ENCODE measurements at places on chromosomes 6 and 20.

- no peak for DNase-seq
These were observed 717 bp downstream of the CSNK2A1 start for GRCh38 chr20:542777-543368.

DNA sequence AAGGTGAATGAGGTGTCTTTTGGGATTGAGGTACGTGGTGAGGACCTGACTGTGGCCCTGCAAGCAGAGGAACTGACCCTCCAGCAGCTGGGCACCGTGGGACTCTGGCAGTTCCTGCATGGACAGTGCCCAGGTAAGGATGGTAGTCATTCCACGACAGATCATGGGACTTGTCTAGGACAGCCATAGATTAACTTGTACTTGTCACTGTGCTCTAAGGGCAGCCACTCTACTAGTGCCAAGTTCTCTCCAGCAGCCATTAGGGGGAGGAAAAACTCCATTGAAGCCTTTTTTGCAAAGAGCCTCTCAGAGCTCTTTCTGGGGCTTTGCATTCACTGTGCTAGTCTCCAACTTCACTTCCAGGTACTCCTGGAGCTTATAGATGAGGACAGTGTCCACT, 20.4 kb downstream of the TAF11 start:
- no peak for DNase-seq

DNA sequence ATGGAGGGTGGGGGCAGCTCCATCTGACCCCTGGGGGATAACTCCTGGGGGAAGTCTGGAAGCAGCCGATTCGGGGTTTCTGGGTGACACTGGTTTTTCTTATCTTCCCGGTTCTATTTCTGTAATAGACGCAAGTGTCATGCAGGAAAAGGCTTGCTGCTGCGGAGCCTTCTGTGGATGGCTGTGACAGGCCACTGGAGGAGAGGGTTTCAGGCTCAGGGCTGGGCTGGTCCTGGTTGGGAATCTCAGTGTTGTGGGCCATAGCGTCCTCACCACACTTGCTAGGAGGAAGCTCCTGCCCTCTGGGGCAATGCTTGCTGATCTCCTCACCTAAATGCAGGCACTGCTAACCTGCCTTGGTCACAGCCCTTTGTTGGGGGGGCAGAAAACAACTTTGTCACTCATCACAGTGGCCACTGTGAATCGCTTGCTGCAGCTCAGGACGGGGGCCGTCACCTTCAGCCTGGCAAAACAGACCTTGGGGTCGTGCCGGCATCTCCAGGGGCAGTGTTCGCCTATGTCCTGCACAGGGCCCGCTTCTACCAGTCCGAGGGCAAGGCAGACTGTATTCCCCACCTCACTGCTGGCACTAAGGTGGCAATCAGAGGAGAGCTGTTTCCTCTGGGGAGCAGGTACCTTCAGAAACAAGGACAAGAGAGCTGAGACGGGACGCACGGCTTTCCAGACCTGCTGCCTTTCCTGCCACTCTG, 4.4 kb upstream of the TUBB1 start:
- DNase-seq: no peak

DNA sequence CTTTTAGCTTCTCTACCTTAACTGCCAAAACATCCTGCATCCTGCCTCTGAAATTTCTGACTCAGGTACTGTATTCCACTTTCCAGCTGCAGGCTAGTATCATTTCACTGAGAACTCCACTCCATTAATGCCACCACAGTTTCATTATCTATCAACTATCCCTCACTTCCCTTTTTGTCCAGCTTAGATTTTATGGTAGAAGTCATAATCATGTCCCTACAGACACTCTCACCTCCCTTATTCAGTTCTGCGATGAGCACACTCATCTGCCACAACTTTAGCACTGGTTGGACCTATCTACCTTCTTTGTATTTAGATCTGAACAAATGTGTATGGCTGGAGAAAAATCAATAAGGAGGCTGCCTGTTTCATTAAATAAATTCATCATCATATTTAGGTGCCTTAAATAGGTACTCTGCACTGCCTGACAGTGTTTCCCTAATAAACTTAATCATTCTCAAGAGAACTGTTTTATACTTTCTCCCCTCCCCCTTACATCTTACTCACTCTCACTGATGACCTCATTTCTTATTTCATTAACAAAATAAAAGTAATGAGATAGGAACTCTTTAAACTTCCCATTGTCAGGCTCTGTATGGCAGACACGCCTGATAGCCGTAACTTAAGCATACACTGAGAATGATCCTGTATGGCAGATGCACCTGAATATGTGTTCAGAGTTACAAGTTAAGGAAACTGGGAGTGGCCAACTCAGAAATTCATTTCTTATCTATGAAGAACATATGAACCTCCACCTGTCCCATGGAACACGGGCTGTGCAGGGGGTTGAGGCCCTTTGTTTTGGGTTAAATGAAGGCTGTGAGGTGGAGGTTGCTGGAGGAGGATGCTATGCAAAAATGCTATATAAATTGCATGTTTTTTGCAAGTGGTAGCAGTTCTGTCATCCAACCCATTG, 95.3 kb upstream of the MAN1A1 start:
- DNase-seq: no peak

- DNase-seq: no peak
These were observed 202.8 kb downstream of the TAF4 start for GRCh38 chr20:61862881-61863280.

- DNase-seq: peak; percentile 16
These were observed 406.3 kb upstream of the RUNX2 start for GRCh38 chr6:44921798-44922197.

DNA sequence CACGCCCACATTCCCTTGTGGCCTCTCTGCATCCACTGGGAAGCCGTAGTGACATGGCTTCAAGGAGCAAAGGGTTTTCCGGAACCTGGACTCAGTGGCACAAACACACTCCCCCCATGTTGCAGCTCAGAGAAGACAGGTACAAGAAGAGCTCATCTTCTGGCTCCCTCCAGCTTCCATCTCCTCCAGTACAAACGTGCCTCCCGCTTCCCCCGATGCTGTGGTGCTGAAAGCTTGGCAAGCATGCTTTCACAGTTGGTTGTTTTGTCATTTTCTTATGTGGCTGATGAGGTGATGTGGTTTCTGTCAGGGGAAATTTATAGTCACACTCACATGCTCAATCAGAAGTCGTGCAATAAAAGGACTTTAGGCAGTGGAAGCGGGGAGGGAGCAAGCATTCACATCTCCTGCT, 258.5 kb downstream of the KIF16B start:
- DNase-seq: no peak

GRCh38 chr6:39157511-39157910, 42.5 kb upstream of the SAYSD1 start:
- DNase-seq: no peak

- DNase-seq: no peak
These were observed 11.4 kb downstream of the SENP6 start for GRCh38 chr6:75613056-75613501.

- no peak for DNase-seq
These were observed 120.8 kb downstream of the ISM1 start for GRCh38 chr20:13341737-13342393.

DNA sequence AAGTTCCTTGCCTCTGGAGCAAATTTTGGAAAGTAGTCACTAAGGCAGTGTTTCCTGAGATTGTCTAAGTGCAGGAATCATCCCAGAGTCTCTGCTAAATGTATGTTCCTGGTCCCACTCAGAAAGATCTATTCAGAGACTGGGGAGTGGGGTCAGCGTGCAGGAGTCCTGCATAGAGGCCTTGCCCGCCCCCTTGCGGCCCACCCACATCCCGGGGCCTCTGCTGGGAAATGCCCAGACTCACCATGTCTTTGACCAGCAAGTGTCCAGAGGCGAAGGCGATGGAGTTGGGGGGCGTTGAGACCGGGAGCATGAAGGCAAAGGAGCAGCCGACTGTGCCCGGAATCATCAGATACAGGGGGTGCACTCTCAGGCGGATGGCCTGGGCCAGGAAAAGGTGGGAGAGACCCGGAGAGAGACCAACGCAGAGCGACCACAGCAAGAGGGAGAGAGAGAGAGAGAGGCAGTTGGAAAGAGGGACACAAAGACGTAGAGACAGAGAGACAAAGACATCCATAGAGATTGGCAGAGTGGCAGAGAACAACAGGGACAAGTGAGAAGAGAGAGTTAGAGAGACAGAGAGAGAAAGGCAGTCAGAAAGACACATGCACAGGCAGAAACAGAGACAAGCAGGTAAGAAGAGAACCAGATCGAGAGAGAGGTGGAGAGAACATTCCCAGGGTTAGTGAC, 12.9 kb upstream of the OCSTAMP start:
- no peak for DNase-seq

- no peak for DNase-seq
These were observed 147.1 kb downstream of the EPHA7 start for GRCh38 chr6:93272211-93272610.

DNA sequence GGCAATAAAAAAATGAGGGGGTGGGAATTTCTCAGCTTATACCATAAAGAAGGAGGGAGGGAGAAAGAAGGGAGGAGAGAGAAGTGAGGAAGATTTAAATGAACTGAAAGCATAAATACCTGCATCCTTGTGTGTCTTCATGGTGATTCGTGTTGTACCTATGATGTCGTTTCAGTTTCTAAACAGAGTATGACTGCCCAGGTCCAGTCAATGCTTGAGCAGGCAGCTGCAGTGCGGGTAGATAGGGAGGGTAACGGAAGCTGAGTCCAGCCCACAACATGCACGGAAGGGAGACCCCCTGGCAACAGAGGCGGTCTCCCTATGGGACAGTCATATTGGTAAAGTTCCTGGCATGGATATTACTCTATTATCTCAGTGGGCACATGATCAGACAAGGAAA, 184.5 kb downstream of the KIF16B start:
- DNase-seq: no peak

GRCh38 chr6:77466055-77466450, 2.8 kb upstream of the HTR1B start:
- DNase-seq: peak; percentile 14

- no peak for DNase-seq
These were observed 33.7 kb downstream of the GJA10 start for GRCh38 chr6:89927791-89928550.

DNA sequence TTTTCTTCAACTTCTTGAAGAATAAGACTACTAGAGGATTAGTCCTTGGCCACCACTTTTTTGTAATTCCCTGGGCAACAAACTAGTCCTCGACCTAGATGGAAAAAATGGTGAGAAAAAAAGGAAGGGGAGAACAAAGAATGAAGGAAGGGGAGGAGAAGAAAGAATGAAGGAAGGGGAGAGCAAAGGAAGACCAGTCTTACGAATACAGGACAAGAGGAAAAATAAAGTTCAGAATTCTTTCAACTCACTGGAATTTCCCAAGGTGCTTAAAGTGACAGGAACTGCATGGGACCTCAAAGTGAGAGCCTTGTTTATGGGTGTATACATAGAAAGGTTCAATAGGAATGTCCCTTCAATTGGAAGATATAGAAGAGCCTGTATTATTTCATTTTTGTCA, 509.3 kb upstream of the JARID2 start:
- DNase-seq: no peak

- no peak for DNase-seq
These were observed 74.4 kb downstream of the OPRM1 start for GRCh38 chr6:154113392-154113791.

- no peak for DNase-seq
These were observed 37.5 kb downstream of the MAK start for GRCh38 chr6:10800810-10801209.

DNA sequence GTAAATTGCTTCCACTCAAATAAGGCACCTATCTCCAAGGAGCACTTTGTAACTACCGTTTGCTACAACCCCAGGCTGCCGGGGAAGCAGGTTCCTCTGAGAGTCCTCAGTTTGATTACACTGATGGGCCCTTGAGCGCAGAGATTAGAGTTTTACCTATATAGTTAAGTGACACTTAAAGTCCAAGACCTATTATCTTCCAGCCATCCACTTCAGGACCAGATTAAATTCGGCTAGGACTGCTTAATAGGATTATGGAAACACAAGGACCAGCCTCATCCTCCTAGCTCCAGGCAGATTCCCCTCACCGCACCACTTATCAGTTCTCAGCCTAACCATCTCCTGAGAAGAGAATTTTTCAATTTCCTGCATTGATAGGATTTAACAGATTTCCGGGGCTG, 64.7 kb upstream of the TIAM2 start:
- DNase-seq: no peak

- DNase-seq: no peak
These were observed 17.8 kb upstream of the HLA-DRB1 start for GRCh38 chr6:32607263-32607987.

- DNase-seq: no peak
These were observed 362.2 kb downstream of the C6orf118 start for GRCh38 chr6:164947164-164947563.

GRCh38 chr6:128663238-128663637, 142.8 kb upstream of the PTPRK start:
- no peak for DNase-seq

DNA sequence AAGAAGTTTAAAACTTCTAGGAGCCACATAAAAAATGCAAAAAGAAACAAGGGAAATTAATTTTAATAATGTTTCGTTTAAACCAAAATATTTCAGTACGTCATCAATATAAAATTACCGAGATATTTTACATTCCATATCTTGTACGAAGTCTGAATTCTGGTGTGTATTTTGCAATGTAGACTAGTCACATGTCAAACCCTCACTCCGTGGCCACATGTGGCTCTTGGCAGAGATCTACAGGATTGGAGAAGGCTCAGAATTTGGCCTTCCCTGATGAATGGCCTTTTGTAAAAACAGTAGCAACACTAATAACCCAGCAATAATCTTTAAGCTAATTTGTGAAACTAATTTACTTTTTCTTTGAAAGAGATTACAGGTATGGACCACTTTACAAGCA, 217.1 kb downstream of the PRL start:
- DNase-seq: no peak

- DNase-seq: no peak
These were observed 332.4 kb upstream of the PRDM1 start for GRCh38 chr6:105753620-105754211.

DNA sequence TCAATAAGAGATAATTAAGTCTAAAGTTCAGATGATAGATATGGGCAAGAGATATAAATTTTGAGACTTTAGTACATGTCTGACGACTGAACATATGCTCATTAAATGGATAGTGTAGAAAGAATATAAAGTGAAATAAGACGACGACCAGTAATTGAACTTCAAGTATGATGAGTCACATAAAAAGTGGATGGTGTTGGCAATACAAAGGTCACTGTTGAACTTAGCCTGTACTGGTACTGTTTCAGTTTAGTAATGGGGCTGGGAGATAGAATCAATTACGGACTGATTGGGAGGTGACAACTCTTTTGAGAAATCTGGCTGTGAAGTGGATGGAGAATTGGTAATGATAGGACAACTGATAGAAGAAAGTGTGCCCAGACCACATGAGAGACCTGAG, 68.1 kb downstream of the IBTK start:
- no peak for DNase-seq

- DNase-seq: no peak
These were observed 105.5 kb upstream of the TMEM170B start for GRCh38 chr6:11432091-11432490.

- DNase-seq: no peak
These were observed 69.0 kb upstream of the AHI1 start for GRCh38 chr6:135566311-135567068.

DNA sequence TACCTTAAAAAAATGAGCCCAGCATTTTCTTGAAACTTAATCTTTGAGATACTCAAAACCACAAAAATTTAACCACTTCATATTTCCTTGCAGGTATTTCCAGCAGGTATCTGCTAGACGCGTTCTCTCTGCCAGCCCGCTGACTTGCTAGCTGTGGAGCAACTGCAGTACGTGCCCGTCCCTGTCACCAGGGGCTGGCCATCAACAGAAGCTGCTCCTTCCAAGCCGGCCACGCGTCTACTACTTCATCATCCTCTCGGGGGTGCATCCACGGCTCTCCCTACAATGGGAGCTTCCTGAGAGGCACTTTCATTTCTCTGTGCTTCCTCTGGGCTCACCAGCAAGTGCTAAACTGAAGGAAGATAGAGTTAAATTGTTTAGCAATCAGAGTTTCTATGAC, 132.4 kb downstream of the DTNBP1 start:
- DNase-seq: no peak

All from CD4-positive, alpha-beta T cell treated with Interleukin-2 at 100 ng/mL for 4 hours (primary cell).